ENCODE measurements at places on chromosomes 11 and 22.

GRCh38 chr22:46738647-46739093, 618 bp upstream of the CERK start:
- no peak for DNase-seq

GRCh38 chr11:122089111-122089510, 26.9 kb downstream of the BLID start:
- no peak for DNase-seq

DNA sequence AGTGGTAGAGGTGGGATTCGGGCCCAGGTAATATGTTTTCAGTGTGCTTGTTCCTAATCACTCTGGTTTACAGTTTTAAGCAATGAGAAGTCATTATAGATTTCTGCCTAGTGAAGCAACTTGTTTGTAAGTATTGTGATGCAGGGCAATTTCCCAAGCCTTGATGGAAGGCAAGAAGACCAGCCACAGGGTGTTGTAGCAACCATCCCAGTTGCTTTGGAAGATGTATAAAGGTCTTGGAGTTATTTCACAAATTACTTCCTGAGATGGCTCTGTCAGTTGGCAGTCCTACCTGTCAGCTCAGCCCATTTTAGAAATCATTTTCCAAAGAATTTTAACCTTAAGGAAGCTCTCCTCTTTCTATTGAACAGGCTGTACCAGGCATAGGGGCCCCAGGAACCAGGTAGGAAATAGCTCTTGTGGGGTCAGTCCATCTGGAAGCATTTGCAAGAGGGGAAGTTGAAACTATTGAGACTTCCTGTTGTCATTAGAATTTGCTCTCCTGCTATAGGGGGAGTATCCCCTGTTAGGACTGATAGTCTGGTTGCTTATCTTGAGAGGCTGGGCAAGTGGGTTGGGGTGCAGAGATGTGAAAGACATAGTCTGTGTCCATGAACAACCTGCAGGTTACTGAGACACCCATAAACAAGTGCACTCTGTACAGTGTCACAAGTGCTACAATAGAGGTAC, 47.9 kb downstream of the STIM1 start:
- DNase-seq, result no peak

DNA sequence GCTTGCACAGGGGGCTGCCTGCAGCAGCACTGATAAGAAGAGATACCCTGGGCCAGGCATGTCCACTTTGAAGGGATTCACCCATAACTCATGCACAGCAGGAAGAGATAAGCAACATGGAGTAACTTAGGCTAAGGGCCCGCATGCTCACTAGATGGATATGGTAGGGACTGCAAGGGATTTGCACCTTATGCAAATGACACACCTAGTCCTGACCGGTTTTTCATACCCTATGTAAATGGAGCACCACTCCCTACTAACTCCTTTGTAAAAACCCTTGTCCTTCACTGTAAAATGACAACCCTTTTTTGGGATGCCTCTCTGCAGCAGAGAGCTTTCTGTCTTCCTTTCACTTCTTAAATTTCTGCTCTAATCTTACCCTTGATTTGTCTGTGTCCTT, 658.9 kb upstream of the CCDC179 start:
- no peak for DNase-seq

GRCh38 chr22:31239771-31240370, 27.8 kb downstream of the LIMK2 start:
- no peak for DNase-seq

DNA sequence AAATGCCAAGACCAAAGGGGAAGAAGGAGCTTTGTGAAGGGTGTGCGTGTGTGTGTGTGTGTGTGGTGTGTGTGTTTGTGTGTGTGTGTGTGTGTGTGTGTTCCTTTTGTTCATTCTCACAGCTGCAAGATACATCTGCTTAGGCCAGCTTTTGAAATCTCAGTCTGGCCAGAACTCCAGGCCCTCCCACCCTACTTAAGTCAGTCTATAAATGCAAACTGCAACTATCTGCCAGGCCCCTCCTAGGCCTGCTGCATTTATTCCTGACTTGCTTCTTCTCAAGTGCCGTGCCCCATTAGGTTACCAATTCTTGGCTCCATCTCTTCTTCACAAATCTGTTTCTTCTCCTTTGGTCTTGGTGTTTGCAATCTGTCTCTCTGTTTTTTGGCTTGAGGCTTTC, 21.6 kb upstream of the RIC3 start:
- DNase-seq, result no peak

DNA sequence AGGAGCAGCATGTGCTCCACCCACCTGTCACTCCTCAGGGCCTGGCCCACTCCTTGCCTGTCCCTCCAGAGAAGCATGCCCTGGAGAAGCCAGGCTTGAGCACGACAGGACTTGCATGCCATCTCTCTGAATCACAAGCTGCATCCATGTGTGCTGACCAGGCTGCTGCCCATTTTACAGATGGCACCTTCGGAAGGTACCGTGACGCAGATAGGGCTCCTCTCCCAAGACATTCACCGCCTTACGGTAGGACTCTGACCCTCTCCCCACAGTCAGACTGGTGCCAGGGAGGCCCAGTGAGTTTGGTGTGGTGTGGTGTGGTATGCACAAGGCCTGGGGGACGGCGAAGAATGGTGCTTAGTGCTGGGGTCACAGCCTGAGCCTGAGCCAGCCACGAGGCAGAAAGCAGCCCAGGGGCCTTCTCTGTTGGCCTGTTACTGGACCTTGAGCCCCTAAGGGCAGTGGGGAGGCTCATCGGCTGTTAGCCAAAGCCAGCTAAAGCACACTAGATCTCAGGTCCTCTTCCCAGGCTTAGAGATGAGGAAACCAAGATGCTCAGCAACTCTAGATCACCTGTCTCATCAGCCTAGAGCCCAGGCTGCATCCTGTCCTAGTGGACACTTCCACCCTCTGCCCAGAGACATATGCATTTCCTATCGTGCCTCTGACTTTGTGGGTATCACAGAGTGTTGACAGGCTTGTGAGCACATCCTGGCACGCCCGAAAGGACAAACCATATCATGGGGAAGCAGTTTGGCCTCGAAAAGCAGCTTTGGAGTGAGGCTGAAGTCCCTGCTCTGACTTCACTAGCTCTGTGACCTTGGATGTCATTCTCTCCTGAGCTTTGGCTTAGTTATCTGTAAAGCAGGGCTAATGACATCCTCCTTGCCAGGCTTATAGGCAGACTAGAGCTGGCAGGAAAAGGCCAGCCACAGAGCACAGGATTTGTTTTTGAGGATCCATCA, 17.8 kb downstream of the CYB5R2 start:
- no peak for DNase-seq

GRCh38 chr11:130418756-130419155, 9.7 kb downstream of the ADAMTS8 start:
- DNase-seq, result no peak

- no peak for DNase-seq
Observed at GRCh38 chr11:73152086-73152853, 10.2 kb upstream of the FCHSD2 start.

DNA sequence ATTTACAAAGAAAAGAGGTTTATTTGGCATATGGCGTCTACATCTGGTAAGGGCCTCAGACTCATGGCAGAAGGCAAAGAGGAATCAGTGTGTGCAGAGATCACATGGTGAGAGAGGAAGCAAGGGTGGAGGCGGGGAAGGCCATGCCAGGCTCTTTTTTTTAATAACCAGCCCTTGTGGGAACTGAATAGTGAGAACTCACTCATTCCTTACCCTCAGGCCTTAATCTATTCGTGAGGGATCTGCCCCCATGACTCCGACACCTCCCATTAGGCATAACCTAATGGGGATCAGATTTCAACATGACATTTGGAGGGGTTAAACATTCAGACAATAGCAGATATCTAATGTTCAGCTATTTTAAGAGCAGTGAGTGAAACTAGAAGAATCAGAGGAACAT, 55.7 kb downstream of the ATM start:
- DNase-seq, result no peak

- no peak for DNase-seq
Observed at GRCh38 chr11:119094816-119095065, 6.9 kb downstream of the DPAGT1 start.

GRCh38 chr11:92830377-92831155, 138.9 kb upstream of the MTNR1B start:
- no peak for DNase-seq

DNA sequence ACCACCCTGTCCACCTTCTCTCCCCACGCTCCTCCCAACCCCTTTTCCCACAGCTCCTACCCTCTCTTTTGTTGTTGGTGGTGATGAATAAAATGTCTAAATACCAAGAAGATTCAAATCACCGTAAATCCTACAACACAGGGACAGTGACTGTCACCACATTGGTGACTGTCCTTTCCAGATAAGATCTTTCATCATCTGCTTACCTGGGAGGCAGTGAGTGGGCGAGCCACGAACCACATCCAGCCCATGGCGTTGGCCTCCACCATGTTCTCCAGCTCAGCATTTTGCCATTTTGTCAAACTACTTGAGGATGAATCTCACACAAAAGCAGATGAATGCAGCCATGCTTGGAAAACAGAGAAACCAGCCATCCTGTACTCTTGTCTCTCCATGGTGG, 6.7 kb upstream of the CYTH4 start:
- DNase-seq, result no peak

DNA sequence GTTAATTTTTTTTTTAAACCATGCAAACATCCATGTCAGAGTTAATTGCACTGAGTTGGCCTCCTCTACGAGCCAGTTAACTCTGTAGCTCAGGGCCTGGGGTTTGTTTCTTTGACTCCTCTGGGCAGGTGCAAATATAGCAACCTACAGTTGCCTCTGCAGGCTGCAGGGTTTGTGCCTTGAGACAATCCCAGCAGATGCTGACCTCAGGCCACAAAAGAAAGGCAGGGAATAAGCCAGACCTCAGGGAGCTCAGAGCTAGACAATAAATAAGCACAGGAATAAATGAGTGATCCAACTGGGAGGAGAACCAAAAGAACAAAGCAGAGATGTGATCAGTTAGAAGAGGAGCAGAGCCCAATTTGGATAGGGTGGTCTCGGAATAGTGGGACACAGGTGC, 390.8 kb downstream of the SHANK2 start:
- no peak for DNase-seq

GRCh38 chr22:28247667-28248363, 328.8 kb upstream of the PITPNB start:
- no peak for DNase-seq
